ENCODE measurements at places on chromosomes 4 and X.

DNA sequence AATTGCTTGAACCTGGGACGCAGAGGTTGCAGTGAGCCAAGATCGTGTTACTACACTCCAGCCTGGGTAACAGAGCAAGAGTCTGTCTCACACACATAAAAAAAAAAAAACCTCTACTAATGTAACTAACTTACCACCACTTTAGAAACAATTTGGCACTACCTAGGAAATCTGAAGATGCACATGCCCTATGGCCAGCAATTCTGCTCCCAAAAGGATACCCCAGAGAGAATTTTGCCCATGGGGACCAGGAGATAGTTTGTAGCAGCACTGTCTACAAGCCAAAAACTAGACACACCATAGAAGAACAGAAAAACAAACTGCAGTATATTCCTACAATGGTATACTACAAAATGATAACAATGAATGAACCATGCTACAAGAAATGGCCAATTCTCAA is 37.5 kb downstream of the USP46 start:
- no peak for DNase-seq

- no peak for DNase-seq
Observed at GRCh38 chr4:8916351-8916885, 44.8 kb upstream of the HMX1 start.

GRCh38 chrX:139825618-139826017 is 107.2 kb downstream of the ATP11C start:
- no peak for DNase-seq

DNA sequence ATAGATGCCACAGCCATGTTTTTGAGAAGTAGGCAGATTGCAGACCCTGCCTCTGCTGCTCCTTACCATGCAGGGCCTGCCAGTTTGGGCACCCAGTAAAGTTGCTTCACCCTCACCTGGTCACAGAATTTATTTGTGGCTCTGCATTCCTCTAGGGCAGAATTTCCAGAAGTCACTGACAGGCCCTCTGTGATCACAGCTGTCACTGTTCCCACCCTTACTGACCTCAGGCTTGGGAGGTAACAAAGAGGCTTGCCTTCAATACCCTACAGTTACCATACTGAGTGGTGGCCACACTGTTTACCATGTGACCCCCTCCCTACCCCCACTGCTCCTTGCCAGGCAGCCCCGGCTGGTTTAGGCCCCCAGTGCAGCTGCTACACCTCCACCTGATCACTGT is 375.1 kb downstream of the SH3BGRL start:
- DNase-seq: no peak

GRCh38 chrX:40109288-40110008 is 11.7 kb upstream of the BCOR start:
- no peak for DNase-seq

DNA sequence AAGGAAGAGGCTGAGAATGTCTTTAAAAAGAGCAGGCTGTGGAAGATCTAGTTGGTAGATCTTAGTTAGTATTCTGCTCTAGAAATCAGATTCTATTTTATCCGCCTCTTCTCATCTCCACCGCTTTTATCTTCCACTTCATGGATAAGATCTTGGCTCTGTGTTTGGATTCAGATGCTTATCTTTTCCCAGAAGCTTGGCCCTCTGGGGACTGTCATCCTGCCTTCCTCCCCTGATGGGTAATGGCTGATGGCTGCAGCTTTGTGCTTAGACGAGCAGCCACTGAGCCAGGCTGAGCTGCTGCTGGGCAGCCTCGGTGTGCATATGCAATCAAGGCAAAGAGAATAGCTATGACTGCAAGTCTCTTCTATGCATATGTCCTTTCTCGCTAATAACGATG is 23.5 kb downstream of the TRIML1 start:
- DNase-seq: no peak

- DNase-seq: no peak
Observed at GRCh38 chr4:148778980-148779675, 336.9 kb upstream of the NR3C2 start.

DNA sequence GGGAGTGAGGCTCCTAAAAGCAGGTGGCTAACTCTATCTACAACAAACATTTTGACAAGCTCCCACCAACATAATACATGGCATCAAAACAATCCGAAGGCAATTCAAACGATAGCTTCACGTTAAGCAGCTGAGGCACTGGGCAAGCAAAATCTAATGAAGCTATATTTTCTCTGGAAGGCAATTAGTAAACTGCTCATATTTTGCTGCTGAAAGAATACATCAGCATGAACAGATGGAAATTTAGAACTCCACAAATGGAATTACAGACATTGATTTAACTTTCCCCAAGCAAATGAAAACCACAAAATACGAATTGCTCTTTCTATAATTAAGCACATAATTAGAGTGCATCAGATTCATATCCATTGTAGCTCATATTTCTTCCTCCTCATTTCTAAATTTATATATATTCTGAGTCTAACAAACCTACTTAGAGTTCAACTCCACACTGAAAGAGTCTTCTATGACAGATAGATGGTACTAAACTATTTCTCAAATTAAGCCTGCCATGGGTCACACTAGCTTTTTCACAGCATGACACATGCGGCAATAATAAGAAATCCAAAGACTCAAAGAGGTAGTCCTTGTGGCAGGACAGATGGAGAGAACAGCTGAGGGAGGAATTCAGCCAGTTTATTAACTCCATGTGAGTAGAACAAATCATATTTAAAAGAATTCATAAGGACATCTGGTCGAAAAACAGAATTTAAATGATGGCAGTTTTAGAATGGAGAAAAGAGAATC is 305.4 kb downstream of the MAPK10 start:
- DNase-seq: no peak

GRCh38 chr4:22676063-22676462 is 16.7 kb upstream of the GBA3 start:
- DNase-seq: no peak

DNA sequence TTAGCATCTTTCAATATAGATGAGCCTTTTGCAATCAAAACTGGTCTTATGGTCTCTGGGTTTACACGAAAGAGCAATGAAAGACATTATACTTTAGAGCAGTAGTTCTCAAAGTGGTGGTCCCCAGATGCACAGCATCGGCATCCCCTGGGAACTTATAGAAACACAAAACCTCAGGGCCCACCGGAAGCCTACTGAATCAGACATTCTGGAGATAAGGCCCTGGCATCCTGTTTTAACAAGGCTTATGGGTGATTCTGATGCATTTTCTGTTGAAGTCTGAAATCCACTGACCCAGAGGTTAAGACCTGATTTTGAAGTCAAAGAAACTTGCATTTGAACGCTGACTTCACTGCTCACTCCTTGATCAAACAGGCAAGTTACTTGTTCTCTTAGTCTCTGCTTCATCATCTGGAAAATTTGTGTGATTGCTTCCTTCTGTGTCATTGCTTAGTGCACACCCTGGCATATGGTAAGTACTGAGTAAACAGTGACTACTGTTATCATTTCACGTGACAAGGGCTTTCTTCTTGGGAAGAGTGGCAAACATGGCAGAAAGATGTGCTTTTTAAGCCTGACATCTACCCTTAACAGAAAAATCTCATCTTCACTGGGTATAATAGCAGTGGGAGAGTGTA is 14.5 kb downstream of the CHRNA9 start:
- no peak for DNase-seq

DNA sequence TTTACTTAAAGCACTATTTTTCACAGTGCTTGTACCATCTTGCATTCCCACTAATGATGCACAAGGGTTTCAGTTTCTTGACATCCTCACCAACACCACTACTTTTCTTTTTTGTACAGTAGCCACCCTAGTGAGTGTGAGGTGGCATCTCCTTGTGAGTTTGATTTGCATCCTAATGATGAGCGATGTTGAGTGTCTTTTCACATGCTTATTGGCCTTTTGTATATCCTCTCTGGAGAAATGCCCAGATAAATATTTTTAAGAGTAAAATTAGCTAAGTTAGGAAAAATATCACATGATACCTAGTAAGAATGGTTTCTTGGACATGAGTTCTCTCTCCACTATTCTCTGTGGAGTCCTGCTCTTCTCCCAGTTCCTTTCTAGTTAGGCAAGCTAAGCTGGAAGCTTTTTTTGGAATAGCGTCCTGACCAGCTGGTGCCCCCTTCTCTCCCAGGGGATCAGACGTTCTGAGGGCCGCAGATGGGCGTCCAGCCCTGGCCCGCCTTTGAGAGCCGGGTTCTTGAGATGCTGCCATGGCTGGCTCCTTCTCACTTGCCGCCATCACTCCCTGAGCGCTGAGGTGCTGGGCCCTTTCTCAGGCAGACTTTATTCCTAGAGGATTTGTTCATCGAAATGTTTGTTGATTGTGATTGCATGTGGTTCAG is 132.1 kb downstream of the ARHGAP10 start:
- no peak for DNase-seq

GRCh38 chrX:151821226-151821625 is 86.7 kb downstream of the CNGA2 start:
- DNase-seq: no peak

All from renal pelvis (tissue), 12 donors.